ENCODE measurements at places on chromosomes 12 and 14.

DNA sequence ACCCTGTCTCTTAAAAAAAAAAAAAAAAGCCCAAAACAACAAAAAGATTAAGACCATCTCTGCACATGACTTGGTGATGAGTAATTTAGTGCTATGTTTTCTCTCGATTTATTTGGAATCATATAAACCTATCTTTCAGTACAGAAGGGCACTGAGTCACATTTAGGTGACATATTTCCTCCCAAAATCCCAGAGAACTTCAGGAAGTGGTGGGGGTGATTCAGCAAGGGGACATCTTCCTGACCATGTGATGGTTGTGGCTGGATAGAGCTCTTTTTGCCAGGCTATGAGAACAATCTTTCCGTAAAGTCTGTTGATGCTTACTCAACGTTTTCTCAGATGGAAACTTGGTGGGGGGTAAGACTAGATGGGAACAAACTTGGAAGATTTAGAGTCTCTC lies 50.0 kb downstream of the PPFIBP1 start:
- DNase-seq = peak; percentile 96

GRCh38 chr12:26987634-26988424 lies 26.4 kb downstream of the TM7SF3 start:
- DNase-seq = peak; percentile 36

GRCh38 chr14:76984787-76985375 lies 43.6 kb downstream of the IRF2BPL start:
- DNase-seq = no peak

- DNase-seq = peak; percentile 23
These were observed 24.7 kb upstream of the ANO6 start for GRCh38 chr12:45191239-45191638.

- no peak for DNase-seq
These were observed 187.0 kb downstream of the EPS8 start for GRCh38 chr12:15602051-15602672.

DNA sequence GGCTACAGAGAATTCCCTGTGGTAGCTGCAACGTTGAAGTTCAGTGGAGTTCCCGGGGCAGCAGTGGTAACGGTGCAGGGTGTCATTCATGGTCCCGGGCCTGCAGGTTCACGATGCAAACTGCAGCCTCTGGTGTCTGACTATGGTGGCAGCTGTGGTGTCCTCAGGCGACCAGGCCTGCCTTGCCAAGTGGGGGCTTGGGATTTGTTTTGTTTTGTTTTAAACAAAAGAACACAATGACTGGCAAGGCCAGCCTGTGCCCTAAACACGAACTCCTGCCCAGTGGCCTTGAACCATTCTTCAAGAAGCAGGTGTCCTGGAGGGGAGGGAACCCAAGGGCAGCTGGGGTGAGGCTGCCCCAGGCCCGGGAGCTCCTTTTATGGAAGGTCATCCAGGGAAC lies 48.5 kb downstream of the LRRC74A start:
- no peak for DNase-seq

DNA sequence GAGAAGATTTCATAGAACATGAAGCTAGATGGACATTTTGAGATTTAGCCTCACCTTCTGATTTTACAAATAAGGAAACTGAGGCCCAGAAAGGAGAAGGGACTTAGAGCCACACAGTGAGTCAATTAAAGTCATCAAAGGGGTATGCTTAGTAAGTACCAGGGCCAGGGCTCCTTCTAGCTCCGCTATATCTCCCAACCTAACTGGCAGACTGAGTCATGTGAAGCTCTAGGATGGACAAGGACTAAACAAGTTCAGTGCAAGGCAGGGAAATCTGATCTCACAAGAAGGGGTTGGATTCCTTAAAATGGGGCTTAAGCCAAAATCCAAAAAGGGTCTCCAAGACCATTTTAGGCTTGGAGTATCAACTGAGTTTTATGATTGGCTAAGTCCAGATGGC lies 215.8 kb downstream of the PHLDA1 start:
- DNase-seq = no peak

DNA sequence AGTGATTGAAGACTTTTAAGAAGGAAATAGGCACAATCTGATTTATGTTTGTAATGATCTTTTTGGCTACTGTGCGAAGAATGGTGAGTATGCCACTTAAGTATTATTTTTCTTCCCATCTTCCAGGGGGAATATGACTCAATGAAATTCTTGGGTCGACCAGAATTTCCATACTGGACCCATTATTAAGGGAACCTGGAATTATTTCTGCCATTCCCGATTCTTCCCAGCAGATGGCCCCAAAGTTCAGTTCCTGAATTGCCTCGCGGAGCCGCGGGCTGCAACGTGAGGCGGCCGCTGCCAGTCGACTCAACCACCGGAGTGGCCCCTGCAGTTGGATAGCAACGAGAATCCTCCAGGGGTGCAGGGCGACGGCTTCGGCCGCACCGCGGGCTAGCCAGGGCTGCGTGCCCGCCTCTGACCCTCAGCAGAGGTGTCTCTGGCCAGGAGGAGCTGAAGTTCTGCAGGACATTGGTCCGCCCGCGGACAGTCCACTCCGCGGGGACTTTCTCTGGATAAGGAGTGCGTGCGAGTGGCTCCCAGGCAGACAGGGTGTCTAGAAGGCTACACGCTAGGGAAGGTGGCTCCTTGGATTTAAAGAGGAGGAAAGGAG lies 628 bp upstream of the TSHR start:
- DNase-seq = peak; percentile 38

DNA sequence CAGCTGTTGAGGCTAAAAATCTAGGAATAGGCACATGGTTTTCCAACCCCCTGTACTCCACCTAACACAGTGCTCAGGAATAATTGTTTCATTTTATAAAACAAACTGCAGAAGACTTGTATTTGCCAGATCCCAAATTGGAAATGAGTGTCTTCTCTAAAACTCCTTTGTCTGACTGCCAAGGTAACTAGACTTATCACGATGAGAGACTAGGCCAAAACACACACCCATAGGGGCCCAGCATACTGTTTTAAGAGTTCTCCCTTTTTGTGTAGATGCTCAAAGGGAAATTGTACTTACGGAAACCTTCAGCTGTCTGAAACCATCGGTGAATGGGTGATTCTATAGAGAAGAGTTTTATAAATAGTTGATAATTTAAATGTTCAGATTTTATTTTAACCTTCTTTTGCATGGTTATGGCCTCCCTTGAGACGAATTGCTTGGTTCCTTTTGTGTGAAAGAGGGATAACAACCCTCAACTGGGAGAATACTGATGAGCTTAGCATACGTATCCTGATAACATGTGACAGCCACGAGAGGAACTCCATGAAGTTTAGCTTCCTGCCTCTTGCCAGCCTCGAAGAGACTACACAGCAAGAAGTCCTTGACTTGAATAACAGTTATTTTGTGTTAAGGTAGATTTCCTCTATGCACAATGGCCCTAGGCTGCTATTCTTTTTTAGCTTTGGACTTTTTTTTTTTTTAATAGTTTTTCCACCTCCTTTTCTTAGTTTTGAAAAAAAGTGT lies 103.3 kb downstream of the PELI2 start:
- no peak for DNase-seq

- peak; percentile 52 for DNase-seq
These were observed 20.8 kb downstream of the CKAP4 start for GRCh38 chr12:106226884-106227640.

Measured in A172 (cell line).